NCI-H1694 (cell line): ENCODE measurements at places on chromosomes 3 and 15.

DNA sequence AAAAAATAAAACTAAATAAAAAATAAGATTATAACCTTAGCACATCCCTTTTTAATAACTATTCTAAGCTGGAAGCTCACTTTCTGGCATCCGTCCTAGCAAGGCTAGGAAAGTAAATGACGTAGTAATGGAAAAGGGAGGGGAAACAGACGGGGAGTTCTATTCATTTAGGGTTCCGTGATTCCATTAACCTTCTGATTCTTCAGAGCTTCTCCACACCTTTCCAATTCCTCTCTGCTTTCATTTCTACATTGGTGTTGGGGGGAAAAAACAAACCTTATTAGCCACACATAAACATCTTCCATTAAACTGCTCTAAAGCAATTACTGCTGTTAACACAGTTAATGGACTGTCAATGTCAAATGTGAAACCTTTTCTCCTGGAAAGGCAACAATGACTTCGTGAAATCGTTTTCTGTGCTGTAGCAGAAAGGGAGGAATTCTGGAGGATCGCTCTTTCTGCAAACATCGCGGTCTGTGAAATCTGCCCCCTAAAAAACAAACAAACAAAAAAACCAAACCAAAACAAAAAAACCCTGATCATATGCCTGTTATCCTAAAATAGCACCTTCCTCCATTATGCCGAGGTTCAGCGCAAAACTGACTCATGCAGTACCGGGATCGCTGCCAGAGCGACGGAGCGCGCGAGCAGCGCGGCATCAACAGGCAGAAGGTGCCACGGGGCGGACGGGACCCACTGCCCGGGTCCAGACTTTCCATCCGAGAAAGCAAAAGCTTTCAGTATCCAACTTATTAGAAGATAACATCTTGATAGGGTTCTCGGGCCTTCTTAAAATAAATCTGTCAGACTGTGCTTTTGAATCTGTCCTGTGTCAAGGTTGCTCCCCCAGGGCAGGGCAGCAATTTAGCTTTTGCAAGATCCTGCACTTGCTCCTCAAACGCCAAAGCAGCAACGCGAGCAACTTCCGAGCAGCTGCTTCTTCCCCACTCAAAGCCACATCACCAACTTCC lies 156.2 kb downstream of the FGF12 start:
- DNase-seq, result peak; percentile 37

GRCh38 chr3:85041562-85042055 lies 82.8 kb downstream of the CADM2 start:
- no peak for DNase-seq

DNA sequence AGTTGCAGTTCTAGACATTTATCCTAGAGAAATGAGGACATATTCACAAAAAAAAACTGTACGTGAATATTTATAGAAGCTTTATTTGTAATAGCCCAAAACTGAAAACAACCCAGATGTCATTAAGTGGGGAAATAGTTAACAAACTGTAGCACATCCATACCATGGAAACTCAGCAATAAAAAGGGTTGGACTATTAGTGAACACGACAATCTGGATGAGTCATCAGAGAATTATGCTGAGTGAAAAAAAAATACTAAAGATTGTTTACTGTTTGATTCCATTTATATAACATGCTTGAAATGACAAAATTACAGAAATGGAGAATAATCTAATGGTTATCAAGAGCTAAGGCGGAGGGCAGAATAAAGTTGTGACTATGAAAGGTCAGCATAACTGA lies 59.5 kb downstream of the CPA3 start:
- no peak for DNase-seq

DNA sequence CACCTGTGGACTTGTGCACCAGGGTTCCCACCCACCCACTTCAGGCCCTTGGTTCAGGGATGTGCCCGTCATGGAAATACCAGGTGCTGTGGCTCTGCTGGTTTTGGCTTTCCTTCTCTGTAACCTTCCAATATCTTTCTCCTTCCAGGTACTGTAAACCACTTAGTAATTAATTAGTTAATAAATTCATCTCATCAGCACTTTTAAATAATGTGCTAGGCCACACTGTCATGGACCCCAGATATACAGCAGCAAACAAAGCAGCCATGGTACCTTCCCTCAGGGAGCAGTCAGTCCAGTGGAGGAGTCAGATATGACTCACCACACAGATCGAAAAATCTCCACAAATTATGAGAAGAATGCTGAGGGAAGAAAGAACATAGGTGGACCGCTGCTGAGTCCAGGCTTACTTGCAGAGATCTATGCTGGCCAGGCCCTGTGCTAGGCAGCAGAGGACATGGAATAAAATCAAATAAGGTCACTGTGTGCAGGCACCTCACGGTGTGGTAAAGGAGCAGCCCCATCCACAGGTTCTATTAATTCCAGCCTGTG lies 6.8 kb upstream of the GATA2 start:
- no peak for DNase-seq

GRCh38 chr3:52146189-52146588 lies 8.0 kb downstream of the POC1A start:
- no peak for DNase-seq

DNA sequence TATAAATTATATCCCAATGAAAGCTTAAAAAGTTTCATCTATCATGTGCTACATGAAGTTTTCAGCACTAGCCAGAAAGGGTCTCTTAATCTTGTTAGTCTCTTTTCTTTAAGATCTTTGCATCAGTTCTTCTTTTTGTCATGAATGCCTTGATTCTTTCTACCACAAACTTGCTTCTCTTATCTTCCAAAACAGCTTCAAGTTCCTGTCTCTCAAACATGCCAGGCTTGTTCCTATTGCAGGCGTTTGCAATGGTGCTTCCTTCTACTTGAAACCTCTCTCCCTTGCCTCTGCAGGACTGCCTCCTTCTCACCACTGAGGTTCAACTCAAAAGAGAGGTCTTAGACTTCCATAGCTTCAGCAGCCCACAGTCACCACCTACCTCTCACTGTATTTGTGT lies 104.3 kb upstream of the FRMD4B start:
- no peak for DNase-seq
